ENCODE measurements at places on chromosomes 5 and 9.

GRCh38 chr5:79011219-79011836 is 26.2 kb upstream of the ARSB start:
- no peak for DNase-seq

DNA sequence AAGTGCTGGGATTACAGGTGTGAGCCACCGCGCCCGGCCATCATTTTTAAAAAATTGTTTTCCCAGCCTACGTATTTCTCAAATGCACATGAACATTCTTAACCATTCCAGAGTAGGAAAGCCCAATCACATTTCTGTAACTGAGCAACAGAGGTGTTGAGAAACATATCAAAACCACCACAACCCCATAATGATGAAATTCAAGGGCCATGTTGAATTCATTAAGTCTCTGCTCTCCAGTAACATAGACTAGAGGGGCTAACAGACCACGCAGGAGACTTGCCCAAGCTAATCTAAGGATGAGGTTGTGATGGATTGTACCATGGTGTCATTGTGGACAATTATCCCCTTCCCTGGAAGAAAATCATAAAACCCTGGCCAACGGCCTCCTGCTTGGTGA is 52.9 kb downstream of the MYO10 start:
- DNase-seq: no peak

DNA sequence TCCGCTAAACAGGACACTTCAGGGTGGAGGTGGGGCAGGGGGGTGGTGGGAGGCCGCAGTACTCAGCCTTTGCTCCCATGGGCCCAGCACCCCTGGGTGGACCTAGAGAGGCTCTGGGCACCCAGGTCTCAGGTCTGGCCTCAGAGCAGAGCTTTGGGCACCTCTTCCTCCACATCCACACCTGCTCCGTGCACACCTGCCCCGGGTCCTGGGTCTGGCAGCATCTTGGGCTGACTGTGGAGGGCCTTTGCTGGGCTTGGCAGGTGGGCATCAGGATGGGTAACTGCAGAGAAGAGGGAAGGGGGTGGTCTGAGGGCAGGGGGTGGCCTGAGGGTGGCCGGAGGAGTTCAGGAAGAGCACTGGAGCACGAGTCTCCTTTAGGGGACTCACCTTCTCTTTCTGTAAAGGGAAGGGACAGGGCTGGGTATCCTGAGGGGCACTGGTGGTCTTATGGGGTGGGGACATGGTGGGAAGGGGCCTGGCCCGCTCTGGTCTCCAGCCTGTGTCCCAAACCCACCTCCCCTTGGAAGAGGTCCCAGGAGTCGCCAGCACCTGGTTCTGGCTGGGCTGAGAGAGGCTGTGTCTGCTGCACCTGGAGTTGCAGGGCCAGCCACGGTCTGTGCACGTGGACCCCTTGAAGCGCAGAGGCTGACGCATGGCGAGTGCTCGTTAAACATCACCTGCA is 106.7 kb upstream of the IER5L start:
- DNase-seq: no peak

DNA sequence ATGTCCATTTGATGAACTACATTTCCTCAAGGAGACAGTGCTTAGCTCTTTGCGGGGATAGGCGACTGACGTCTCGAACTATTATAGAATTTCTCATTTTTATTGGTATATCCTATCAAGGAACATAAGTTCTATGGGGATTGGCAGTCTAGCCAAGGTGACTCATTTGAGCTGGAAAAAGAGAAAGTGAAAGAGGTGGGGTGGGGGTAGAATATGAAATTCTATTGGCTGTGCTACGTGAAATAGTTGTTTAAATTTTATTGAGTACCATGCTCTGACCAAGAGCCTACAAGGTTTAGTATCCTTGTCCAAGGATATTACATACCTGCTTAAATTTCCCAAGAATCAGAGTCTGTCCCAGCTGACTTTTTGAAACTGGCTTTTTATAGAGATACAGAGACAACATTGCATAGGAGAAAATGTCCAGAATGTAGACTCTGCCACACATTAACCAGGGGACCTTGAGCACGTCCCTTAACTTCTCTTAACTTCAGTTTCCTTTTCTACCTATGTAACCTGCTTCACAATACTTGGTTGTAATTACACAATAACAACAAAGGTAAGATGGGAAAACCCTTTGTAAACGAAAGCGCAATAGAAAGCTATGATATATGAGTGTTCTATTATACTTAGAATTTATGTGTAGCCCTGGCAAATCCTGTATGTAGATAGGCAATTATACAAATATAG is 226.4 kb upstream of the WWC1 start:
- no peak for DNase-seq

GRCh38 chr9:27485158-27485557 is 38.9 kb upstream of the IFNK start:
- DNase-seq: no peak

DNA sequence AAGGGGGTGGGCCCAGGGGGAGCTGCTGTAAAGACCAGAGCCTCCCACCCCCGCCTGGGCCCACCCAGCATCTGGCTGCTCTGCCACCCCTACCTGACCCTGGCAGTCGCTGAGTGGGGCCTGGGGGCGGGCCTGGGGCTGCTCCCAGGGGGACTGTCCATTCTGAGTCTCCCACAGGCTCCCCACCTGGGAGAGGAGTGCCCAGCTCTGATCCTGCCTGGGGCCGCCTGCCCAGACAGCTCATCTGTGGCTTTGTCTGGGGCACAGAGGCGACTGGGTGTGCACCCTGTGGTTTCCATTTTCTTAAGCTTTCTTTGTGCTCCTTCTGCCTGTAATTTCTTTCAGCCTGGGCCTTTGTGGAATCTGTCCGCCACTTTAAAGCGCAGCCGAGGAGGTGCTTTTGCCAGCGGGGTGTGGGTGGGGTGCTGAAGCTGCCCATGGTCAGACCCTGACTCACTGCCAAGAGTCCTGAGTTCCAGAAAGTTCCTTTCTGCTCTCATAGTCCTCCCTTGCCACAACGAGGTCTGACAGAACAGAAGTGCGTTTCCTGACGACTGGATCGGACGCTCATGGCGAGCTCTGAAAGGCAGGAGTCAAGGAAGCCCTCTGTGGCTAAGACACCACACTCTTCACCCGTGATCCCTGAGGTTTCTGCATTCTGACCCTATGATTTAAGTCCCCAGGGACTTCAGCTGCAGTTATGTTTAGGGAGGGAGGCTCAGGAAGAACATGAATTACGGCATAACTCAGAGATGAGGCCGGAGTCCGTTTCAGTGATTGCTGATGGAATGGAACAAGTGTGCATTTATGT is 225.0 kb downstream of the FANCC start:
- DNase-seq: no peak
